ENCODE measurements at places on chromosomes 2 and 18.

GRCh38 chr2:225042800-225043167, 516 bp upstream of the DOCK10 start:
- DNase-seq = no peak

GRCh38 chr18:55651236-55651635, 63.2 kb upstream of the TCF4 start:
- no peak for DNase-seq

GRCh38 chr2:49367003-49367402, 212.7 kb upstream of the FSHR start:
- no peak for DNase-seq

DNA sequence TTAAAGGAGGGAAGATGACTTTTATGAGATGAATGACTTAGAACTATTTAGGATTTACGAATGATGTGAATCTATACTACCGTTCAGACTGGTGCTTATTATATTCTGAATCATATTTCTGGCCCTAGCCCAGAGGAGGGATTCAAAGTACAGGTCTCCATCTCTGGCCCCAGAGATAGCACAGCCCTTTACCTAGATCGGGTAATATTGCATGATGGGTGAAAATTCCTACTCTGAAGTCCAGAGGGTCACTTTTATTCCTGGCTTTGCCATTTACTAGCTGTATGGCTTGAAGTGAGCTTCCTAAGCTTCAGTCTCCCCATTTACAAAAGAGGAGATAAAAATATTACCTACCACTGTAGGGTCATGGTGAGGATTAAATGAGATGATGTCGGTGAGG, 135.8 kb upstream of the OSR1 start:
- no peak for DNase-seq

DNA sequence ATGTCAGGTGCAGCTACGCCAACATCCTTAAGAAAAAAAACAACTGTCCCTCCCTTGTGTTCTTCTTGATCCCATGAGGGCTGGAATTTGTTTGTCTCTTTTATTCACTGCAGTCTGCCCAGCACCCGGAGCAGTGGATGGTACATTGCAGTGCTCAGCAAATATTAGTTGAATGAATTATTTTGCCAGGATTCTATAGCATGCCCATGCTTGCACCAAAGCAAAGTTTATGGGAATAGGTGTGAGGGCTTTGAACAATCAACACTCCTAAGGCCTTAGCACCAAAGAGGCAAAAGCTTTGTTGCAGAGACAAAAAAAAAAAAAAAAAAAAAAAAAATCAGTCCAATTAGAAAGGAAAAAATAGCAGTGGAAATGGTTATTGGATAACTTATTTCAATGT, 28.7 kb upstream of the DCC start:
- no peak for DNase-seq
